ENCODE measurements at places on chromosomes 2 and 18.

- no peak for DNase-seq
These were observed 26.6 kb upstream of the ANKRD62 start for GRCh38 chr18:12066910-12067511.

DNA sequence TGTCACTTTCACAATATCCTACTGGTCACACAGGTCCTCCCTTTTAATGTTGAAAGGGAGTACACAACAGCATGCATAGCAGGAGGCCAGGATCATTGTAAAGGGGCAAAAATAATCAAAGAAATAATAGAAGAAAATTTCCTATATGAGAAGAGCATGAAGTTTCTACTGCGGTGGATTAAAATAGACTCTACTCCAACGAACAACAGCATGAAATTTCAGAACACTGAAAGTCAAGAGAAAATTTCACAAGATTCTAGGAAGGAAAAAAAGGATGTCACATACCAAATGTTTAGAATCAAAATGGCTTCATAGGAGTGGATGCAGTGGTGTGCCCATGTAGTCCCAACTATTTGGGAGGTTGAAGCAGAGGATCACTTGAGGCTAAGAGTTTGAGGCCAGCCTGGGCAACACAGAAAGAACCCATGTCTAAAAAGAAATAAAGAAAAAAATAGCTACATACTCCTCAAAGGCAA lies 72.0 kb upstream of the EPAS1 start:
- DNase-seq: no peak

GRCh38 chr2:170512266-170512665 lies 202.9 kb upstream of the SP5 start:
- DNase-seq: no peak

DNA sequence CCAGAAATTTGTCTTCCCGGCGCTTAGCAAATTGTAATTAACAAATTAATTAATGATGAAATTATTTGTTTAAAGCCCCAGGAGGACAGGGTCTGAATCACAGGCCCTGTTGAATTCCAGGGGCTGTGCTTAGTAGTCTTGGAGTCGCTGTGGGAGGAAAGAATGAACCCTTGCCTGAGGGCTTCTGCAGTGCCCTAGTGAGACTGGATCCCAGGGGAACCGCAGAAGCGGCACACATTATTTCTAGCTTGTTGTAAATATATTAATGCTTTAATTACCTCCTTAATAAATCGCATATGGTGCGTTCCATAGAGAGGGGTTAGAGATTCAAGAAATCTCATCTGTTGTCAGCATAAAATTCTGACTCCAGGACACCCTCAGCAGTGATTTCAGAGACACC lies 235.4 kb downstream of the CELF4 start:
- DNase-seq: no peak

- DNase-seq: no peak
These were observed 150.6 kb downstream of the ZNF236 start for GRCh38 chr18:76972846-76973519.

- no peak for DNase-seq
These were observed 218.1 kb downstream of the HNMT start for GRCh38 chr2:138182250-138182936.

GRCh38 chr18:74722237-74722636 lies 124.6 kb downstream of the ZNF407 start:
- no peak for DNase-seq

- DNase-seq: no peak
These were observed 88.6 kb downstream of the SMAD7 start for GRCh38 chr18:48862132-48862531.
